Liver (tissue), 10 donors: ENCODE measurements at places on chromosomes 1 and 21. TPM values are rescaled to one million over a fixed set of nuclear protein-coding genes. Genes with fewer than 3 reads are reported as not detected.
A peak's percentile ranks its signal among the peaks of the same experiment; 100 is the strongest.

DNA sequence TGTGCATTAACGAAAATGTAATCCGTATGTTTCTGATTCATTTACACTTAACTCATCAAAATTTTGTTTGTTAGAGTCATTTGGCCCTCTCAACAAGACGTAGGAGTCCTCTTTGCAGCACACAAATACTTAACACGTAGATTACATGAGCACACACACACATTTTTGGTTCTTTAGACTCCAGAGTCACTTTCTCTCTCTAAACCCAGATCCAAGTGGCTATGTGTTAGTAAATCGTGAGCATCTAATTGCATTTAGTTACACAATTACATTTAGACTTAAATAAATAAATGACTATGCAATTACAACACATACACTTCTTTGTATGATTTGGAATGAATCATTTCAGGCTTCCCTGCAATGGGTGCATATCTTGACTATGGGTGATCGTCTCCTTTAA lies 109.0 kb upstream of the GREM2 start:
- no peak for DNase-seq

DNA sequence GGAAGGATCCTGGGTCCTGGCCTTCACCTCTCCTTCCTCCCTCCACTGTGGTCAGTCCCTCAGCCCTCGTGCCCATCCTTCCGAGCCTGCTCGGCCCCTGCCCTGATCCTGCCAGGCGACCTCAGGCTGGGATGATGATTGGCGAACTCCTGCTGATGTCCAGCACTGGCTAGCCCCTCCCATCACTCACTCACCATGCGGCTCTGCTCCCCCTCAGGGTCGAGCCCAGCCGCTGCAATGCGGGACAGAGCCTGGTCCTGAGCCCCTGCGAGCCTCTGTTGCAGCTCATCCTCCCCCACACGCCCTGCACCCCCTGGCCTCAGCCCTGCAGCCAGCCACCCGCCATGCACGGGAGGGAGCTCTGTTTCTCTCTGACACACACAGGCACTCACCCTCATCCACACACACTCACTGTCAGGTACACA lies 100.2 kb downstream of the DMRTB1 start:
- DNase-seq = no peak

CD1D gene
- 6.3 TPM for polyA plus RNA-seq

DNA sequence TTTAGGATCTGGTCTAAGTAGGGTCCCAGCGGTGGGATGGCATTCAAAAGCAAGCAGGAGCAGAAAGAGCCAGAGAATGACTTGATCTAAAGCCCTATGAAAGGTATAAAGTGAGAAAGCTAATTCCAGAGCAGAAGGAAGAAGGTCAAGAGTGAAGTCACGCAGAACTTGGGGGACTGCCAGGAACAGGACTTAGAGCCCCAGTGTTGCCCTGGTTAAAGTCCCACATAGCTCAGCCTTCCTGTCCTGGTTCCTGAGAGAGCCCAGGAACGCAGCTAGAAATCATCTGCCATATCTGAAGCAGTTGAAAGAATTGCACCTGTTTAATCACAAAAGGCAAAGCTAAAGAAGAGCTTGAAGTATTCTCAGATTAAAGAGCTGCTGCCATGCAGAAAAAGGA lies 160.6 kb upstream of the ATP1B1 start:
- DNase-seq = no peak

GRCh38 chr21:33259428-33259827 lies 6.7 kb upstream of the IL10RB start:
- no peak for DNase-seq

- no peak for DNase-seq
Measured at GRCh38 chr1:3821004-3821403, 24.7 kb upstream of the LRRC47 start.

- DNase-seq = no peak
Measured at GRCh38 chr1:52474807-52475206, 70.4 kb downstream of the PRPF38A start.

GRCh38 chr1:228062812-228063211 lies 19.7 kb upstream of the ARF1 start:
- no peak for DNase-seq

DNA sequence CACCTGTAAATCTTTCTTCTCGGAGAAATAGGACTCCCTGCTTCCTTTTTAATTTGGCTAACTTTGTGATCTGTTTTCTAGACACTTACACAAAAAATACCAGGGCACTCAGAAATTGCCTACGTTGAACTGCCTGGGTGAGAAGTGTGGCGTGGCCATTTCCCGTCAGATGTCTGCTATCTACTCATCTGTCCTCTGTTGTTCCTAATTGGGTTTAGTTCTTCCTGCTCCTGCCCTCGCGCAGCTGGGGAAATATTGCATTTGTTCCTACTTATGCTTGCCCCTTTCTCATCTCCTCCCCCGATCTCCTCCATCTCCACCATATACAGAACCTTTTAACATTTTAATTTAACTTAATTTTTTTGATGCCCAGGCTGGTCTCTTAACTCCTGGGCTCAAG lies 55.1 kb downstream of the CD58 start:
- DNase-seq = no peak

DNA sequence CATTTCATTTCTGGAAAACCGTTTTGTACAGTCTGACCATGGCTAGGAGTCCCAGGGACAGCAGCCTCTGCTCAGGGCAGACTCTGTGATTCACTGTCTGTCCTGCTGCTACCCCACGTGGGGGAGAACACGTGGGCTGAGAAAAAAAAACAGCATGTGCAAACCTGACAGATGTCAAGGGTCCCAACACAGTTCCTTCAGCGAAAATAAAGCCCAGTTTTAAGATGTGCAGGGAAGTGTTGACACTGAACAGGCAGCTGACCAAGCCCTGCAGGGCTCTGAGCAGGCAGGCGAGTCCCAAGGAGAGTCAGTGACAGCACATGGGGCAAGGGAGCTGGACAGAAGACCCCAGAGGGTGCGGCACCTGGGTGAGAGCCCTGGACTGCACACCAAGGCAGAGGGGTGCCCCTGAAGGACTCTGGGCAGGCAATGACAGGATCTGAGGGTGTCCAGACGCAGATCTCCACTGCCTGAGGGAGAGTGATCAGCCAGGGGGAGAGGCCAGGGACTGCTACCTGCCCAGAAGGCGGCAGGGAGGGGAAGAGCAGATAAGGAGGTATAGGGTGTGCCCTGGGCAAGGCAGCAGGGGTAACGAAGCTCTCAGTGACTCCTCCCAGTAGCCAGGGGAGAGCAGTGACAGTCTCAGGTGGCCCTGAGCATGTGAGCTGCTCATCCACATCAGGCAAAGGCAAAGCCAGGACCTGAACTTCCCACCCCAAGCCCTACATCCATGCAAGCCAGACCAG lies 5.1 kb upstream of the SPATC1L start:
- peak; percentile 33 for DNase-seq

LENEP gene
- not detected for polyA plus RNA-seq

GRCh38 chr1:227357171-227357926 lies 39.1 kb upstream of the CDC42BPA start:
- no peak for DNase-seq

FUBP1 gene
- 16.3 TPM for polyA plus RNA-seq

PLA2G2C gene
- polyA plus RNA-seq = not detected

HUNK gene
- 0.11 TPM for polyA plus RNA-seq

PRAMEF18 gene
- not detected for polyA plus RNA-seq

SLAMF9 gene
- 0.64 TPM for polyA plus RNA-seq

MSH4 gene
- polyA plus RNA-seq = not detected

GRCh38 chr1:16241221-16241708 lies 4.3 kb upstream of the CPLANE2 start:
- no peak for DNase-seq

FCRL4 gene
- not detected for polyA plus RNA-seq

DNA sequence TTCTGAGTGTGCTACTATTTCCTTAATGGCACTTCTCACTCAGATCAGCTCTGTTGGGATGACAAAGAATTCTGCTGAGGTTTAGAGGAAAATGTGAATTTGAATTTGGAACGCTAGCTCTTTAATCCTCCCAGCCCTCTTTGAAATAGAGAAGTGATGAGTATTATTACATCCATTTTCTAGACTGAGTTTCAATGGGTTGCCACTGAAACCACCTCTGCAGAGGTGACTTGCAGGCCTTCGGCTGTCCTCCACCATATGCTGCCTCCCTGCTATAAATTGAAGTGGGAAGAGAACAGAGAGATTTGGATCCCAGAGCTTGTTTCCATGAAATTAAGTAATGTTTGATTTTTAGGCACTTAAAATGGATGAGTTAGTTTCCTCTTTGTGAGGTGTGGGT lies 363.2 kb upstream of the SNX7 start:
- no peak for DNase-seq

DNA sequence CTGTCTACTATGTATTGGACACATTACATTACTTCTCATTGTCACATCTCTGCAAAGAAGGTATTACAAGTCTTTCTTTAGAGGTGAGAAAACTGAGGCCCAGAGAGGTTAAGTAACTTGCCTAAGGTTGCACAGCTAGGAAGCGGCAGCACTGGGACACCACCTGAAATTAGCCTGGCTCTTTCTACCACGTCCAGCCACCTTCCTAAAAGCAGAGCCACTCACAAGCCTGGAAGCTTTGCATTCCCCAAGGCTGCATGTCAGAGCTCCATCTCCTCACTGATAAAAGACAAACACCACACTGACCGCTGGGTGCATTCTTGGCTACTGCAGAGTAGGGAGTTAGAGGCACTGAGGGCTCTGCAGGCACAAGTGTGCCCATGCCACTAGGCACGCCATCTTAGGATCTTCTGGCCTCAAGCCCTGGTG lies 2.4 kb downstream of the CD247 start:
- DNase-seq = no peak

FCRL2 gene
- polyA plus RNA-seq = not detected

DNA sequence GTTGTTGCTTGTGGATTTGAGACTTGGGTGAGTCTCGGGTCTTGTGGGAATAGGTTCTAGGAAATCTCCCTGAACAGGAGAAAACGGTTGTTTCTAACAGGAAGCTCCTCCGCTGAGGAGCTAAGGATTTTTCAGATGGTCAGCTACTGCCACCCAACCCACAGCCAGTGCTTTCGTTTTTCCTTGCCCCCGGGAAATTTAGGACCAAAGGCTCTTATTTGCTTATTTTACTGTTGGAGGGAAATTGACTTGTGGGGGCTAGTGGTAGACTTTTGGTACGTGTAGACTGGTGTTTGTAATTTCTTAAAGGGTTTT lies 792 bp downstream of the SNX7 start:
- no peak for DNase-seq

DDI2 gene
- polyA plus RNA-seq = 13.1 TPM

DNA sequence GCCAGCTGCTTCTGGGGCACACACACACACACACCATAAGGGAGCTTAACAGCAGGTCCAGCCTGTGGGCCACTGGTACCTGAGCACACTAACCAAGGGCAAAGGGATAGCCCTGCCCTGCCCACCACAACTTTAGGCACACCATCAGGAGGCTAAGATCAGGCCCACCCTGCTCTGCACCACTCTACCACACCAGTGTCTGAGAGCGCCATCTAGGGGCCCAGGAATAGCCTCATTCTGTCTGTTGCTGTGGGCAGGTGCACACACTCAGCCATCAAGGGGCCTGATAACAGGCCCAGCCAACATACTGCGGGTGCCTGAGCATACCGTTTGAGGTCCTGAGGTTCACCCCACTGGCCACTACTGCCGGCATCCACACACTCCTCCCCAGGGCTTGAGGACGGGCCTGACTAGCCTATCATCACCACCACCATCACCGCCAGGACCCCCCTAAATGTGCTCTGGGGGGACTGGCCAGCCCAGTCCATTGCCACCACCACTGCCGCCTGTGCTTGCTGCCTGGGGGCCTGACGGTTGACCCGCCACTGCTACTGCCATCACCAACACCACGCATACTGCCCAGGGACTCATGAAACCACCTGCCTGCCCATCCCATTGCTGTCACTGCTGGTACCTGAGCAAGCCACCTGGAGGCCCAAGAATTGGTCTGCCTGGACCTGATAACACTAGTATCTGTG lies 31.3 kb downstream of the NSL1 start:
- DNase-seq = no peak

GRCh38 chr1:39996396-39997004 lies 41.6 kb downstream of the MFSD2A start:
- no peak for DNase-seq

GRCh38 chr1:115113766-115114165 lies 24.5 kb upstream of the TSPAN2 start:
- no peak for DNase-seq

GRCh38 chr1:17919525-17920439 lies 164.6 kb downstream of the ACTL8 start:
- peak; percentile 41 for DNase-seq

- DNase-seq = no peak
Measured at GRCh38 chr1:201409440-201409839, 10.3 kb upstream of the LAD1 start.

GRCh38 chr1:171754353-171754705 lies 12.5 kb upstream of the VAMP4 start:
- DNase-seq = no peak

GRCh38 chr1:225474986-225475820 lies 47.4 kb upstream of the LBR start:
- DNase-seq = peak; percentile 89

DNA sequence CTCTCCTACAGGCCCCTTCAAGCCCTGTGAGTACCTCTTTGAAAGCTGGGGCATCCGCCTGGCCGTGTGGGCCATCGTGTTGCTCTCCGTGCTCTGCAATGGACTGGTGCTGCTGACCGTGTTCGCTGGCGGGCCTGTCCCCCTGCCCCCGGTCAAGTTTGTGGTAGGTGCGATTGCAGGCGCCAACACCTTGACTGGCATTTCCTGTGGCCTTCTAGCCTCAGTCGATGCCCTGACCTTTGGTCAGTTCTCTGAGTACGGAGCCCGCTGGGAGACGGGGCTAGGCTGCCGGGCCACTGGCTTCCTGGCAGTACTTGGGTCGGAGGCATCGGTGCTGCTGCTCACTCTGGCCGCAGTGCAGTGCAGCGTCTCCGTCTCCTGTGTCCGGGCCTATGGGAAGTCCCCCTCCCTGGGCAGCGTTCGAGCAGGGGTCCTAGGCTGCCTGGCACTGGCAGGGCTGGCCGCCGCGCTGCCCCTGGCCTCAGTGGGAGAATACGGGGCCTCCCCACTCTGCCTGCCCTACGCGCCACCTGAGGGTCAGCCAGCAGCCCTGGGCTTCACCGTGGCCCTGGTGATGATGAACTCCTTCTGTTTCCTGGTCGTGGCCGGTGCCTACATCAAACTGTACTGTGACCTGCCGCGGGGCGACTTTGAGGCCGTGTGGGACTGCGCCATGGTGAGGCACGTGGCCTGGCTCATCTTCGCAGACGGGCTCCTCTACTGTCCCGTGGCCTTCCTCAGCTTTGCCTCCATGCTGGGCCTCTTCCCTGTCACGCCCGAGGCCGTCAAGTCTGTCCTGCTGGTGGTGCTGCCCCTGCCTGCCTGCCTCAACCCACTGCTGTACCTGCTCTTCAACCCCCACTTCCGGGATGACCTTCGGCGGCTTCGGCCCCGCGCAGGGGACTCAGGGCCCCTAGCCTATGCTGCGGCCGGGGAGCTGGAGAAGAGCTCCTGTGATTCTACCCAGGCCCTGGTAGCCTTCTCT lies 23.5 kb downstream of the UBE2T start:
- no peak for DNase-seq

- DNase-seq = no peak
Measured at GRCh38 chr1:18360251-18360650, 120.5 kb upstream of the KLHDC7A start.

ADARB1 gene
- polyA plus RNA-seq = 2.6 TPM

- peak; percentile 21 for DNase-seq
Measured at GRCh38 chr1:29671446-29672356, 435.4 kb downstream of the PTPRU start.

- no peak for DNase-seq
Measured at GRCh38 chr1:225378880-225379279, 49.0 kb downstream of the LBR start.
